ENCODE measurements at places on chromosomes 1 and 21.

GRCh38 chr1:166855558-166855957 lies 16.3 kb downstream of the POGK start:
- DNase-seq, result no peak

DNA sequence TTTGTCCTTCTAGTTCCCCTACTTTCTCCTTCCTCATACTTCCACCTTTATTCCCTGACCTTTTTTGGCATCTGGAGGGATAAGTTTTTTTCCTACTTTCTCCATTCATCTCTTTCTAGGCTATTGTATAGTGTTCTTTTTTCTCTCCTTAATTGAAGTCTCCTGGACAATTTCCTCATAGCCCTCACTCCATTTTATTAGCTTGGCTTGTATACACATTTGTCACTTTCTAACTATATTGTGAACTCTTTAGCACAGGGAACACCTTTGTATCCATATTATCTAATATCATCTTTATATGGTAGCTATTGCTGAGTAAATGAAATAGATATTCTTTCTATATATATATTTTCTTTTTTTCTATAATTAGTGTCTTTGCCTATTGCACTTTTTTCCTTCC lies 47.6 kb downstream of the TMED5 start:
- no peak for DNase-seq

DNA sequence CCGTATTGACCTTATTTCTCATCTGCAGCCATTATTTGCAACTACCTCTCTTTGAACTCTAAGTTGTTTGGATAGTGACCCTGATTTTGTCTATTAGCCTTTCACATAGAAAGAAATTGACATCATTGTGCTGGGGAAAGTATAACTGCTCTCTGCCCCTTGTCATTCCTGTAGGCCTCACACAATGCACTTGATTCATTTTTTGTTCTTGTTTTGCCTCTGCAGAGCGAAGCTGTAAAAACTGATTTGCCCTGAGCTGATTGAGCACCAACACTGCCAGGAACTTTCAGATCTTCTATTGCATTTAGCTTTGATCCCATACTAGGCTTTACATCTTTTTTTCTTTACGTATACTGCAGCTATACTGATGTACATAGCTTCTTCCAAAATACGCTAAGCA lies 167.2 kb upstream of the PTBP2 start:
- no peak for DNase-seq

DNA sequence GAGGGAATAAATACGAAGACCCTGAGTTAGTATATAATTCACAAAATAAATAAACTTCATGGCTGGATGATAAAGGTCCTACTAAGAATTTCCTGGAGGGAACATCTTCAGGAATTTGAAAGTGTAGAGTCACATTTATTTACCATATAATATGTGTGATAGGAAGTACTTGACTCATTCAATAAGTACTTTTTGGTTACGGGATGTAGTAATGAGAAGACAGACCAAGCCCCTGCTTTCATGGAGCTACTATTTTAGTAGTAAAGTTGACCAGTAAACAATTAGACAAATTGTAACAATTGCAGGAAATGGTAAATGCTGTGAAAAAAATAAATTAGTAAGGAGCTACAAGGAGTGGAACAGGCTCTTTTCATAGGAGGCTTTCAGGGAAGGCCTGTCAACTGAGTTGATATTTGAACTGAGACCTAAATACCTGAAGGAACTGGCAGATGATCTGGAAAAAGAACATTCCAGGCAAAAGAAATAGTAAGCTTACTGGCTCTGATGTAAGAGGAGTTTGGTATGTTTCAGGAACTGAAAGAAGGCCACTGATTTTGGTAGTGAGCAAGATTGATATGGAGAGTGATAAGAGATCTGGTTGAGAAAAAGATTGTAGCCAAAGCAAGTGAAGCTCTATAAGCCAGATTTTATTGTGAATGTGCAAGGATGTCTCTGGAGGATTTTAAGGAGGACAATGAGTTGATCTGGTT lies 36.2 kb downstream of the CAMSAP2 start:
- no peak for DNase-seq

DNA sequence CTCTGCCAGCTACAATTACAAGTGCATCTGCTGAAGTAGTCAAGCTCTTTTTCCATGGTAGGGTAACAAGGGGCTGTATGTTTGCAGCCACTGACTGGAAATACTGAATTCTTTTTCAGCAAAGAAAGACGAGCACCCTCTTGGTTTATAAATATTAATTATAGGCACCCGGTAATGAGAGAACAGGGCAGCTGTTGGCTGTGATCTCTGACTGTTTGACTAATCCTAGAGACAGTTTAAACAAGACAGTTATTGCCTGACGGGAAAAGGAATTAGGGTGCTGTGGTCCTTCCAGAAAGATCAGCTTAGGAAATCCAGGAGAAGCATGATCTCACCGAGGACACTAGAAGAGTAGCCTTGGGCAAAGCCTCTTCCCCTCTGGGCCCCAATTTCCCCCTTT lies 183.7 kb upstream of the ZC3H12A start:
- DNase-seq, result no peak
